ENCODE measurements at places on chromosomes 6 and 20.

GRCh38 chr6:1665214-1665613, 55.5 kb downstream of the FOXC1 start:
- DNase-seq: no peak

DNA sequence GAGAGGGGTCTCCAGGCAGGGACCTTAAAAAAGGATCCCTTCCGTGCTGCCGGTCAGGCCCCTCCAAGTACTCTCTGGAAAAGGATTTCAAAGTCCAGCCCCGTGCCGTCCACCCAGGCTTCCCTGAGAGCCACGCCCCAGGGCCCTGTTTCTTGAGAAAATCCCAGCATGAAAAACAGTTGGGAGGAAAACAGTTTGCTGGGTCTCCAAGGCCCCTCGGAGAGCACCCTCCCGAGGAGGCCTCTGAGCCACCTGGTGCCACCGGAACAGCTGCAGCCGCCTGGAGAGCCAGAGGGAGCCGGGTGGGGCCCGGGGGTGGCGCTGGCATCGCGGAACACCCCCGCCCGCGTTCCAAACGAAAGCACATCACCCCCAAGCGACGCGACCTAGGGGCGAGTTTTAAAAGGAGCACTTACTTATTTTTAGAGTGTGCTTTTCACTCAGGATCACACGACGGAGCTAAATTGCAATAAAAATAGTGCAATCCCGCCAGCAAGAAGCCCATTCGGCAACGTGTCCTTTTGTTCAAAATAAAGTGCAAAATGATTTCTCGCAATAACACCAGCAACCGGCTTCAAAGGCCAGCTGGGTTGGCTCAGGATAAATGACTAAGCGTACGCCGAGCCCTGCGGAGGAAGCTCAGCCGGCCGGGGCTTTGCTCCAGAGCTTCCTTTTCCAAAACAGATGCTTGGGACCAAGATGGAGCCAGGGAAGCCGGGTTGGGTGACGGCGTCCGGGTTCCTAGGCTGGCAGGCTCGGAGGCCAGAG, 64.2 kb downstream of the YTHDF1 start:
- no peak for DNase-seq

DNA sequence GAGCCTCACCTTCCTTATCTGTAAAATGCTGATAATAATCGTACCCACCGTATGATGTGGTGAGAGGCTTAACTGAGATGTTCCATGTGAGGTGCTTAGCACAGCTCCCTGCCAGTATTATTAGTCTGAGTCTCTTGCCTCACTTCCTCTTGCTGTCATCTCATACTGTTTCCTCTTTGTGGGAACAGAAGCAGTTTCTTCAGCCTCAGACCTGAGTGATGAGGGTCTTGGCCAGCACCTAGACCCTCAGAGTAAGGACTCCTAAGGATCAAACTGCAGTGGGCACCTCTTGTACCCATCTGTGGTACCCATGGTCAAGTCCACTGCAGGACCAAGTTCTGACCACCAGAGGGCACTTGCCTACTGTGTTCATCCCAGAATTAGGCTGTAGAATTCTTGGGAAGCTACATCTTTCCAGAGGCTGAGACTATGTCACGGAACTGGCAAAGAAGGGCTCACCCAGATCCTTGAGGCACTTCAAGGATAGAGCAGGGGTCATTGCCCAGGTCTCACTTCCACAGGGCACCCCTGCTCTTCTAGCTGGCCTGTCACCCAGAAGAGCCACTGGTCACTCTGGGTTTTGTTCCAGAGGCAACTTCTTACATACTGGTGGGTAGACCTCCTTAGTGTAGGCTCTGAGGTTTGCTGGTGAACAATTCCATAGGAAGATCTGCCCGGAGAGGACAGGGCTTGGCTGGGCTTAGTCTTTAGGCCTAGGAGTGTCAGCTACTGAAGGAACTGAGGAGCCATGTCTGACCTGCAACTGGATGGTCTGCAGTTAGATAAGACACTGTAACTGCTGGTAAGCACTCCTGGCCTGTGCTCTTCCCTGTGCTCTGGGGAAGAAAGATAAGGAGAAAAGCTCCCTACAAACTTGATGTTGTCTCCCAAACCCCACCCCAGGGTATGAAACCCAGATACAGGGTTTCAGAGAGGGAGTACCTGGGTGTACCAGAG, 20.6 kb upstream of the SGK2 start:
- peak; percentile 18 for DNase-seq

GRCh38 chr20:12064540-12064939, 146.8 kb downstream of the BTBD3 start:
- DNase-seq: no peak

DNA sequence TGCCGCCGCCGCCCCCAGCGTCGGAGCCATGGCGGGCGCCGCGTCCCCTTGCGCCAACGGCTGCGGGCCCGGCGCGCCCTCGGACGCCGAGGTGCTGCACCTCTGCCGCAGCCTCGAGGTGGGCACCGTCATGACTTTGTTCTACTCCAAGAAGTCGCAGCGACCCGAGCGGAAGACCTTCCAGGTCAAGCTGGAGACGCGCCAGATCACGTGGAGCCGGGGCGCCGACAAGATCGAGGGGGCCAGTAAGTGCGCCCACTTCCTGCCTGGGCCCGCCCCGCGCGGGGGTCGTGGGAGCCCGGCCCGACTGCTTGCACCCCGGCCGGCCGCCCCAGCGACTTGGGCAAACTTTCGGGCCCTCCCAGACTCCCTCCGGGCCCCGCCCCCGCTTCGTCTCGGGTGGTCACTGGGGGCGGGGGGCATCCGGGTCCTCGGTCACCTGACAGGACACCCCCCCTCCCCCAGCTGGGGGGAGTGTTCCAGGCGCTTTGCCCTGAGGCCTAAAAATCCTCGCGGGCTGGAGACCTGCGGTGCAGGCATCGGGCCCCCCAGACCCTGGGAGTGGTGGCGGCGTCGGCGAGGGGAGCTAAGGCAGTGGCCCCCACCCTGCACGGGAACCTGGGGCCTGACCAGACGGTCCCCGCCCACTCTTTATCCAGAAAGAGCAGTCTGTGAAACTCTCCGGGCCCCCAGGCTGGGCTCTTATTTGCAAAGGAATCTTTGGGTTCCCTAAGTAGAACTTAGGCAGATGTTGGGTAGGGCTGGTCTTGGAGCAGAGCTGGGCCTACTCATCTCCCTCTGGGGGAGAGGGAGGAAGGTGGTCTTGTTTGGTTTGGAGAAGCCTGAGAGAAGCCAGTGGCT, 501 bp downstream of the PLCG1 start:
- DNase-seq: peak; percentile 63

DNA sequence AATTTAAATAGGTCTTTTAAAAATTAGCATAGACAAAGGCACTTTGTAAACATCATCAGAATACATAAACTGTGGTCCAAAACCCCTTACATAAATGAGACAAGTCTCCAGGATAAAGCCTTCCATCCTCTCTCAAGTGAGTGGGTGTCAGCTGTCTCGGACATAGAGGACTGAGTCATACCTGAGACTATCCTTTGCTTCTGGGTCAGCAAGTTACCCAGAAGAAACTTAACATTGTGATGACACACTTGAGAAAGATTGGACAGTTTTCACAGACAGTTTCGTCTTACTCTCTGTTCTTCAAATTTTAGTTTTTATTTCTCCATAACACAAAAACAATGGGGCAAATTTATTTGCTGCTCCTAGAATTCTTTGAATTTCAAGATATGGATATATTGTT, 838.0 kb downstream of the DHX35 start:
- DNase-seq: no peak

DNA sequence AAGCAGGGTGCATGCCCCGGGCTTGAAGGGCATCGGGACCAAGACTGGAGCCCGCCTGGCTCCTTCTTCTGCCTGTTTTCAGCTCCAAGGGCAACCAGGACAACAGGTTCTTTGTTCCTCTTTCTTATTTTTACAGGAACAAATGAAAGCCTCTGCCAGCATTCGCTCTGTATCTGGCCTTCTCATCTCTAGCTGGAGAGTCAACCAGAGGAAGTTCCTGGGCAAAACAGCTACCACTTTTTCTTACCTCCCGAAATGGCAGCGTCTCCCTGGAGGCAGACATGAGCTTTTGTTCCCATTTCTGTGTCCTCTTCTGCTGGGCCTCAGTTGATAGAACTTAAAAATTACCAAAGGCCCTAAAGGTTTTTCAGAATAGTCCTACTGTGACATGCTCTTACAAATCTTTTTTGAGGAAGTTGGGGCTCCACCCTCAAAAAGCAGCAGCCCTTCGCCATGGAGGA, 74.1 kb upstream of the NAA20 start:
- no peak for DNase-seq

- DNase-seq: no peak
Observed at GRCh38 chr6:139129284-139129683, 5.6 kb upstream of the HECA start.

GRCh38 chr20:53343448-53343847, 250.2 kb downstream of the ZNF217 start:
- DNase-seq: no peak

DNA sequence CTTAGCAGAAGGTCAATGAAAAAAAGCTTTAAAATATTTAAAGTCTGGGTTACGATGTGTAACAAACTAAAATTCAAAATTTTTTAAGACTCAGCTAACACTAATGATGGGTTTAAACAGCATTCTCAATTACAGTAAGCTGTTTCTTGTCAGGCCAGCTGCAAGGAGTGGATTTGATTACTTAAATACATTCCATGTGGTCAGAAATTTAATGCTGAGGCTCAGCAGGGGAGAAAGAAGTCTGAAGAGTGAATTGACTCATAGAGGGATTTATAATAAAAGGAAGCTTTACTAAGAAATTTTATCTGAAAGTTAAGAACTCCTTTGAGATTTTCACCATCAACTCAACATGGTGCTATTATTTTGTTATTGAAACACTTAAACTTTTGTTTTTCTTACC, 398.6 kb downstream of the KHDRBS2 start:
- DNase-seq: no peak

DNA sequence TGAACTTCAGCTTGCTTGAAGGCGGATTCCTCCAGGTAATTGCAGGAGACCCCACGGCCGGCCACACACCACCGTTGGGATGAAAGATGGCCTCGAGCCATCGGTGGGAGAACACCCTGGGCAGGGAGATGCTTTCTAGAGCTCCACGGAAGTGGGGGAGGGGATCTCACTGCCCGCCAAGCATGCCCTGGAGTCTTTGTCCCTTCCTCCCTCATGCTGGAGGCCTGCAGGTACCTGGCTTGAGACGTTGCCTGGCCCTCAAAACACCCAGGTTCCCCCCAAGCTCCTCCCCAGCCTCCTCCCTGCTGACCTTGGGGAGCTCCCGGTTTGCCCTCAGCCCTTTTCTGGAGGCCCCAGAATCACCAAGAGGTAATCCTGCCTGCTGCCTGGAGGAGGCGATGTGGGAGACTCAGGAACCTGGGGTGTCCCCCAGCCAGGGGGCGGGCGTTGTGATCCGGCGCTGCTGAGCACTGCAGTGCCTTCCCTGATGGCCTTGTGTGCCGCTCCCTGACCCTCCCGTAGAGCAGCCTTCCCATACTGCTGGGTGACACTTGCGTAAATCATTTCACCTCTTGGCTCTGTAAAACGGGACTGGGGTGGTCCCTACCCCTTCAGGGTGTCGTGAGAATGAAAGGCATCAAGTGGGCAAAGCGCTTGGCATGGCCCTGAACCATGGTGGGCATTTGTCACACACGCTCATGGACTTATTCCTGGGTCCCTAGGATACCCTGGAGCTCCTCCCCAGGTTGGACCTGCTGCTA, 91.4 kb downstream of the CEBPB start:
- no peak for DNase-seq

- no peak for DNase-seq
Observed at GRCh38 chr20:51122931-51123658, 100.2 kb upstream of the KCNG1 start.

GRCh38 chr6:166862287-166862977, 93.9 kb downstream of the RNASET2 start:
- no peak for DNase-seq

GRCh38 chr6:35678021-35678654, 10.6 kb downstream of the FKBP5 start:
- DNase-seq: no peak

GRCh38 chr20:12875510-12875909, 133.3 kb upstream of the SPTLC3 start:
- no peak for DNase-seq

GRCh38 chr6:146944809-146945208, 259.4 kb upstream of the STXBP5 start:
- DNase-seq: no peak

DNA sequence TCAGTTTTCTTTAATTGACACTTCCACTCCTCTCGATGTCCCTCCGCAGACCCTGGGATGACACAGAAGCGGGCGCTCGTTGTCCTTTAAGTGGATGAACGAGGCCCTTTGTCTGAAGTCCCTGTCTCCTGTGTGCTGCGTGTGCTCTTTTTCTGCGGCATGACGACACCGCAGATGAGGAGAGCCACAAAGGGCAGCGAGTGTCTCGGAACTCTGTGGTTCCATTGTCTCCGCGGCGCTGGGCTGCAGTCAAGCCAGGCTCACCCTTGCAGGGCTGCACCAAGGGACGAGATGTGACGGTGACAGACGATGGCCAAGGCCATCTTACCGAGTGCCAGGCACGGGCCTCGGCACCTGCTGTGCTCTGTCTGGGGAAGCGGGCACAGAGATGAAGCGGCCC, 10.6 kb downstream of the PRR18 start:
- no peak for DNase-seq

DNA sequence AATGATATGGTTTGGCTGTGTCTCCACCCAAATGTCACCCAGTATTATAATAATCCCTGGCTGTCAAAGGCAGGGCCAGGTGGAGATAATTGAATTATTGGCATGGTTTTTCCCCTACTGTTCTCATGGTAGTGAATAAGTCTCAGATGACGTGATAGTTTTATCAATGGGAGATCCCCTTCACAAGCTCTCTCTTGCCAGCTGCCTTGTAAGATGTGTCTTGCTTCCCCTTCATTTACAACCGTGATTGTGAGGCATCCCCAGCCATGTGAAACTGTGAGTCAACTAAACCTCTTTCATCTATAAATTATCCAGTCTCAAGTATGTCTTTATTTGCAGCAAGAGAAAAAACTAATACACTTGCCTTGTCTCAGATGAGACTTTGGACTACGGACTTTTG, 907.3 kb upstream of the MANEA start:
- no peak for DNase-seq

DNA sequence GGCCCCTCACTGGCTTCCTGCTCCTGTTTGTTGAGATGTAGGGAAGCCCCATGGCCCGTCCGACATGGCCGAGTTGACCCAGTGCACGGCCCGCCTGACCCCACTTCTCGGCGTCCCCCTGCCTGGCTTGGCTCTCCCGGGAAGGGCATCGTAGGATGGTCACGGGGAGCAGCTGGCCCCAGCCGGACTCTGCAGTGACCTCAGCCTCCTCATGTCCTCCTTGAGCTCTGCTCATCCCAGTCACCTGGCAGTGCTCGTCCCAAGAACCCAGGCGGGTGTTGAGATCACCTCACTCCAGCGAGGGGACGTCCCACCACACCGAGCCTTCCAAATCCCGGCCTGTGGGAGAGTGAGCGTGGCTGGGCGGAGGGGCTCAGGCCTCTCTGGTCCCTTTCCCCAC, 15.7 kb downstream of the SLCO4A1 start:
- no peak for DNase-seq

DNA sequence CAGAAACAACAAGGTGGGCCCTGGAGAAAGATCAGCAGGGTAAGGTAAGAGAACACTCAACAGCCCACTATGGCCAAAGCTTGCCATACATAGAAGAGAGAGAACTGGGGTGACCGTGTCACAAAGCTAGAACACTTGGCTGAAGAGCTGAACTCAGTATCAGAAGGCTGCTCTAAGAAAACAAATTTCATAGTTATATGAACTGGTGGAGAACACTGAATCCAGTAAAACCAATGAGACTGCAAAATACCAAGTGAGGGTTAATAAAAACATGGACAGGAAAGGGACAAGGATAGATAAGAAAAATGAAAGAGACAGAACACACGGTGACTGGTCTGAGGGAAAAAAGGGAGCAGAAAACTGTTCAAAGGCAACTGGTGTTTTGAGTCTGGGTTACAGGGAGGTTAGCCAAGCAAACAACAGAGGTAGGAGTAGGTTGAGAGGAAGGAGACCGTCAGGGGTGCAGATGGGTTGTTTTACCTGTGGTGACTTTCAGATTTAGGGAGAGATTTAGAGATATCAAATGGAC, 56.5 kb downstream of the GMDS start:
- no peak for DNase-seq
